ENCODE measurements at places on chromosomes 1 and 21.
A peak's percentile ranks its signal among the peaks of the same experiment; 100 is the strongest.

GRCh38 chr1:7278827-7279765 is 492.0 kb upstream of the VAMP3 start:
- no peak for DNase-seq

GRCh38 chr1:62045574-62045973 is 149.1 kb upstream of the L1TD1 start:
- no peak for DNase-seq

GRCh38 chr1:30654188-30654587 is 69.2 kb downstream of the MATN1 start:
- DNase-seq = no peak

GRCh38 chr1:232547938-232548484 is 81.9 kb downstream of the SIPA1L2 start:
- no peak for DNase-seq

DNA sequence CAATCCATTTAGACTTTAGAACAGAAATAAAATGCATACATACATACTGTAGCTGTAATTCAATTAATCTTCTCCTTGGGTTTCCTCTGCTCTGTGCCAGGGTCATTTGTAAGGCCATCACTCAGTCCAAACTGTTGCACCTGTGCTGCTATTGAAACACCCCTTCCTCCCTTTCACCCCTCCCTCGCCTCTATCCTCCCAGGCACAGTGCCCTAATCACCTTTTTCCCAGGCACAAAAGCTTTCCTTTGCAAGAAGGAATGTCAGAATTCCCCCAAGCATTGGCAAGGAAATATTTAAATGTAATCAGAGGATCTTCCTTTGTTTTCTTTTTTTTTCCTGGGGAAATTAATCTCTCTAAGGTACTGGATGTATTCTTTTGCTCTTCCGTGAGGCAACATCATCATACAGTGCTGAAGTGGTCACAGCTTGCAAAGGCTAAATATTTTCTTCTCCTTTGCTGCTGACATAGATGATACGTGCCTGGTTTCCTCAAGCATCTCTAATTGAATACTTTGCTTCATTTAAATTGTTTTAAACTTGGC is 339.3 kb upstream of the NR5A2 start:
- no peak for DNase-seq

- DNase-seq = no peak
Observed at GRCh38 chr1:62951428-62951827, 167.5 kb downstream of the ATG4C start.

- DNase-seq = no peak
Observed at GRCh38 chr1:113095790-113096455, 22.9 kb downstream of the LRIG2 start.

DNA sequence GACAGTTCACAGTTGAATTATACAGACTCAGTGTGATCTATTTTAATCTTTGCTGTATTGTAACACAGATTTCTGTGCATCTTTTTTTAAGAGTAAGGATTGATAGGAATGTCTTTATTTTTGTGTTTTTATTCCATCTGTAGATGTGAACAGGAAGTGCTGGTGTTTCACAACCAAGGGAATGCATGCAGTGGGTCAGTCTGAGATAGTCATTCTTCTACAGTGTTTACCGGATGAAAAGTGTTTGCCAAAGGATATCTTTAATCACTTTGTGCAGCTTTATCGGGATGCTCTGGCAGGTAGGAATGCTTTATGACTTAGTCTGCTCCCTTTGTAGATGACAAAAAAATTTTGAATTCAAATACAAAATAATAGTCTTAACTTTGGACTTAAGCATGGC is 84.5 kb downstream of the CC2D1B start:
- DNase-seq = no peak

- peak; percentile 10 for DNase-seq
Observed at GRCh38 chr1:28370239-28371009, 884 bp downstream of the PHACTR4 start.

DNA sequence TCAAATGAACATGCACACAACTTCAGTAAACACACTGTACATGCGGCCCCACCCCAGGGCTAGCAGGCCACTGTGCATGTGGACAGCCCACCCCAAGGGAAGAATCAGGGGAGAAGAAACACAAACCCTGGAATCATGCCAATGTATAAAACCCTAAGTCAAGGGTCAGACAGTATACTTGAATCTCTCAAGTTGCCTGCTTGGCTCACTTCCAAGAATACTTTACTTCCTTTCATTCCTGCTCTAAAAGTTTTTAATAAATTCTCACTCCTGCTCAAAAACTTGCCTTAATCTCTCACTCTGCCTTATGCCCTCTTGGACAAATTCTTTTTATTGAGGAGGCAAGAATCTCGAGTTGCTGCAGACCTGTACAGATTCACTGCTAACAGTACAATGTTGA is 231.2 kb upstream of the CACYBP start:
- no peak for DNase-seq

DNA sequence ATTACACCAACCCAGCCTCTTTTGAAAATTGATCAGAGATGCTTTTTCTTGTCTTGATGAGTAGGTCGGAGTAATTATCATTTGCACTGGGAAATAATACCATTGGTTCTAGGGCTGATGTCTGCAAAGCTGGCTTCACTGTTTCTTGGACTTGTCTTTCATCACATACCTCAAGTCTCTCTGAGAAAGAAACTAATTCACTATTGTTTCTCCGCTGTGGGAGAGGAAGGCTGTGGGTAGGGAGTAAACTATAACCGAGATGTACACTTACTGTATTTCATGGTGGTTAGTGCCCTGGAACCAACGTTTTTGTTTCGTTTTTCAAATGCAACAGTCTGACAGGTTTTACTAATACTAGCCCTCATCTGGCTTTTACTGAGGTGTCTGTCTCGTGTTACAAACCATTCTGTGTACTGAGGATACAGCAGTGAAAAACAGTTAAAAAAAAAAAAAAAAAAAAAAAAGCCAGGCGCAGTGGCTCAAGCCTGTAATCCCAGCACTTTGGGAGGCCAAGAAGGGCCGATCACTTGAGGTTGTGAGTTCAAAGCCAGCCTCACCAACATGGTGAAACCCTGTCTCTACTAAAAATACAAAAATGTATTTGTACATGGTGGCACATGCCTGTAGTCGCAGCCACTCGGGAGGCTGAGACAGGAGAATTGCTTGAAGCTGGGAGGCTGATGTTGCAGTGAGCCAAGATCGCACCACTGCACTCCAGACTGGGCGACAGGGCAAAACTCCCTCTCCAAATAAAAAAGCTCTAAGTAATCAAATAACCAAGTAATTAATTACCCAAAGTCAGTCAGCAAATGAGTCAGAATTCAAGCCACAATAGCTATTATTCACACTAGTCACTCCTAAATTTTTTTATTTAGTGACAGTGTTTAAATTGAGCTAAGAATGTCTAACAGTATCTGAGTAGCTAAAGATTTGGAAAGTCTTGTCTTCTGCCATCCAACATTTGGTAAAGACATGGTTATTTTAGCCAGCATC is 23.3 kb downstream of the TOMM20 start:
- DNase-seq = no peak

GRCh38 chr1:161718559-161719324 is 2.6 kb upstream of the FCRLB start:
- no peak for DNase-seq

- no peak for DNase-seq
Observed at GRCh38 chr1:233240829-233241682, 54.5 kb downstream of the PCNX2 start.

DNA sequence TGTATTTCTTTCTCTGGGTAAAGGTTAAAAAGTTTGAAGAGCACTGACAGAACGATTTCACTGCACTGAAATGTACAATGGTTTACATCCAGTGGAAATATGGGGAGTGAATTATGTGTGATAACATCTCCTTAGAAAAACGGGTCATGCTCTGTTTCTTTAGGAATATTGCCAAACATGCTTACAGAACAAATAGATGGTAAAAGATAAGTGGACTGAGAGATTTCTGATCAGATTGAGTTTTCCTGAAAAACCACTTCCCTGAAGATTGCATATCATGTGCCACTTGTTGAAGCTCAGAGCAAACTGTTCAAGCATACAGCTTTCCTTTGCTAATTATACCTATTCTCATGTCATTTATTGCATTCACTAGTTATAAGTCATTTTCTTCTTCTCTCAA is 29.9 kb upstream of the DISP1 start:
- DNase-seq = no peak

GRCh38 chr1:170321113-170321512 is 175.4 kb downstream of the NTMT2 start:
- no peak for DNase-seq

DNA sequence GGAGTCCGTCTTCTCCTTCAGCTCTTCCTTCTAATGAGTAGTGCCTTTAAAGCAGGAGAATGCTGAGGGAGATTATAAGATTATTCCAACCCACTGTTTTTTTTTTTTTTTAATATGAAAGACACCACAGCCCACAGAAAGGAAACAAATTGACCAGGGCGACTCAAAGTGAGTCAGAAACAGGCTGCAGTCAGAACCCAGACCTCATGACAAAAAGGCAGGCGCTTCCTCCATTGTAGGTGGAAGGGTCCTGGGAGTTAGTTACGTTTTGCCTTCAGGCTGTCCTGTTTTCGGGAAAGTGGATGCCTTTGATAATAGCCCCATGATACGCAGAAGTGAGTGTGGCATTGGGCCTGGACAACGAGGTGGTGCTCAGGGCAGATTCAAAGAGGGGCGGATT is 21.0 kb downstream of the PLXNA2 start:
- DNase-seq = no peak

DNA sequence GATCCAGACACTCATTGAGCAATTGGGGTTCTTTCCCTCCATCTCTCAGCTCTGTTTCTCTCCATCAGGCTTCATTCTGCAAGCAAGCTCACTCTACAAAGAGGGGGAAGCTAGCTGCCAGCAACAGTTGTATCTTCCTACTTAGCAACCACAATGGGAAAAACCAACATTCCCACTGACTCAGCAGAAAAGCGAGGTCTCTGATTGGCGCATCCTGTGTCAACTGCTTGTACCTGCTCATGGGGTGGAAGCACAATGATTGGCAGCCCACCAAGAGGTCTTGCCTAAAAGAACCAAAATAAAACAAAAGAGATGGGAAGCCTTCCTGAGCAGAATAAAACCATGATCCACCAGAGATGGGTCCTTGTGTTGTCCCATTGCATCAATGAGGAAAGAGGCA is 4.0 kb upstream of the CDA start:
- no peak for DNase-seq

Data from activated T-cell treated with anti-CD3 and anti-CD28 coated beads for 48 hours (primary cell).